ENCODE measurements at places on chromosomes 6 and 20. TPM values are rescaled to one million over a fixed set of nuclear protein-coding genes. Genes with fewer than 3 reads are reported as not detected.
A peak's percentile ranks its signal among the peaks of the same experiment; 100 is the strongest.

DNA sequence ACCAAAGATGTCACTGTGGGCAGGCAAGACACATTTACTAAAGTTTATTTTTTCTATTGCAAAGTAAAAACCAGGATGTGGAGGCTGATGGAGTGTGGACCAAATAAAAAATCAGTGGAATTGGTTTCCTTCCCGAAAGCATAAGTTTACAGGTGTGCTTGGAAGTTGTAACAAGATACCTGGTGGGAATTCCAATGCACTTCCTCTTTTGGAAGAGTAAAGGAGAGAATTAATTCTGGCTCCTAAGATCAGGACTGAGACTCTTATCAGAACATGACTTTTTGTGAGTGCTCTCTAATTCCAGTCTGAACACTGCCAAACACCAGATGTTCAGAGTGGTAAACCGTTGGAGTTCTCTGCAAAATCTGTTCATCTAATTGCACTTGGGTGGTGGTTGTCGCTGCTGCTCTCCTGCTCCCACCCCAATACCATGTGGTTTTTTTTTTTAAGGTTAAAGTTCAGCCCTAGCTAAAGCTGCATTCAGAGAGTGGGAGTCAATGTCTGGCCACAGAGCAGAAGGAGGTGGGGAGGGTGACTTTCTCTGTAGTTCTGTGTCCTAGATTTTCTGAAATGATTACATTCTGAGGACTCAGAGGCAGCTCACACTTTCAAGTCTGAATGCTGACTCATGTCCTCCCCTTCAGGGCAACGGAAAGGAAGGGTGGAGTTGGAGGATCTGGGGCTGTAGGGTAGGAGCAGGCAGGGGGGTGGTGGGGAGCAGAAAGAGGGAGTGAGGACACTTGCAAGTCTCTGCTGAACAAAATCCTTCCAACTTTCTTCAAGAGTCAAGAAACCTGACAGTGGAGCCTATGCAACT, 275.8 kb upstream of the PRDM1 start:
- DNase-seq = no peak

- DNase-seq = no peak
These were observed 100.5 kb downstream of the NRSN1 start for GRCh38 chr6:24226541-24226940.

- no peak for DNase-seq
These were observed 11.3 kb upstream of the PKHD1 start for GRCh38 chr6:52098721-52099120.

- no peak for DNase-seq
These were observed 53.8 kb downstream of the PRND start for GRCh38 chr20:4775322-4776078.

DNA sequence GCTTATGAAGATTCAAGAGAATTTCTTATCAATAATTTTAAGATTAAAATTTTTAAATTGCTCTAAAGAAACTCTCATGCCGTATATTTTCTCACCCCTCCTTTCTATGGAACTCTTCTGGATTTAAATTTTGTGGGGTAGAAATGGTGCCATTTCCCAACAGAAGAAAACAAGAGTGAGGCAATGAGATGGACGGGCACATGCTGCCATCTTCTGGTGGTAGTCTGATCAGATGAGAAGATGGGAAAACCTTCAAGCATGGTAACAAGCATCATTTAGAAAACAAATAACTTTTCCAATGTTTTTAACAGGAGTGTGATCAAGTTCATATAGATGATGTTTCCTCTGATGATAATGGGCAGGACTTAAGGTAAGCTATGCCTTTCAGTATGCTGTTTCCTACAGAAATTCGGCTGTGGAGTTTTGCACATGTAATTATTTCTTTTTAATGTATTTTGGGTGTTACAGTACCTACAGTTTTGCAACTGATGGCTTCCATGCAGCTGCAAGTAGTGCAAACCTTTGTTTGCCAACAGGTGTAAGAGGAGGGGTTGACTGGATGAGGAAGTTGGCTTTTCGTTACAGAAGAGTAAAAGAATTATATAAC, 271.4 kb downstream of the EYA4 start:
- no peak for DNase-seq

- no peak for DNase-seq
These were observed 252.2 kb upstream of the PDE10A start for GRCh38 chr6:165915022-165915770.

Gene AHI1
- 26.5 TPM for polyA plus RNA-seq

Gene AFG1L
- 9.5 TPM for polyA plus RNA-seq

DNA sequence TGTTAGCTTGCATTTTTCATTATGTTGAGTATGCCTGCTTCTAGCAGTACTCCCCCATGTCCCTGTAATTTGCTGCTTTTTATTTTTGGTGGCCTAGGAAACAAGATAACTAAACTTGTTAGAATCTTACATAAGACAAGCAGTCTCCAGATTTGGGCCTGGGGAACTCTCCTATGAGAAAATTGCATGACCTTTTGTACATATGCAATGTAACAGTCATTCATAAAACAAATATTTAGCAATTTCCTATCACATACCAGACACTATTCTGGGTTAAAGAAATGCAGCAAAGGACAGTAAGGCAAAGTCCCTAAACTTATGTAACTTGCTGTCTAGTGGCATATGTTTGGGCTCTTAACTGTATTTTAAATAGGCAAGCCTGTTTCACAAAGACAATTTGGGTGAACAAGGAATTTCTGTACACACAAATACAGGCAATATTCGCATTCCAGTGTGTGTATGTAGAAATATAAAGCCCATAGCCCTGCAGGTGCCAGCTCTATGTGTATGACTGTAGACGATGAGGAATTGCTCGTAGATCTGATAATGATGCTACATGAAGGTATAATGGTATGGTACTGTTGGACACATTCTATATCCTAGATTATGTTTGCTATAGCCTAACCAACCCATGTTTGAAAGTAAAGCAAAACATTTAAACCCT, 305.2 kb upstream of the CITED2 start:
- peak; percentile 10 for DNase-seq

- DNase-seq = no peak
These were observed 136.4 kb downstream of the EYA2 start for GRCh38 chr20:47031004-47031403.

GRCh38 chr6:43478008-43478372, 620 bp downstream of the TJAP1 start:
- peak; percentile 19 for DNase-seq

Gene TFAP2C
- polyA plus RNA-seq = 0.06 TPM

DNA sequence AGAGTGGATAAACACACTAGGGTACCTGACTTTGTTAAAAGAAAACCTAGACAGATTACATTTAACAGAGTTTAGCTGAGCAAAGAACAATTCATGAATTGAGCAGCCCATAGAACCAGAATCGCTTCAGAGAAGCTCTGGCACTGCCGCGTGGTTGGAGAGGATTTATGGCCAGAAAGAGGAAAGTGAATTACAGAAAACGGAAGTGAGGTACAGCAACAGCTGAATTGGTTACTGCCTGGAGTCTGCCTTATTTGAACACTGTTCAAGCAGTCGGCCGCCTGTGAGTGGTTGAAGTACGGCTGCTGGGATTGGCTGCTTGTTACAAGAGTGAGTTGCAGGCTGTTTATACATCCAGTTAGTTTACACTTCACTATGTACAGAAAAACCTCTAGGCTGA, 253.8 kb upstream of the CDYL start:
- DNase-seq = no peak

Gene CCDC170
- polyA plus RNA-seq = 1.6 TPM

Gene LRRC73
- 0.49 TPM for polyA plus RNA-seq

- no peak for DNase-seq
These were observed 75.0 kb upstream of the BLCAP start for GRCh38 chr20:37602634-37603033.

GRCh38 chr6:116397914-116398313, 27.2 kb downstream of the DSE start:
- no peak for DNase-seq

DNA sequence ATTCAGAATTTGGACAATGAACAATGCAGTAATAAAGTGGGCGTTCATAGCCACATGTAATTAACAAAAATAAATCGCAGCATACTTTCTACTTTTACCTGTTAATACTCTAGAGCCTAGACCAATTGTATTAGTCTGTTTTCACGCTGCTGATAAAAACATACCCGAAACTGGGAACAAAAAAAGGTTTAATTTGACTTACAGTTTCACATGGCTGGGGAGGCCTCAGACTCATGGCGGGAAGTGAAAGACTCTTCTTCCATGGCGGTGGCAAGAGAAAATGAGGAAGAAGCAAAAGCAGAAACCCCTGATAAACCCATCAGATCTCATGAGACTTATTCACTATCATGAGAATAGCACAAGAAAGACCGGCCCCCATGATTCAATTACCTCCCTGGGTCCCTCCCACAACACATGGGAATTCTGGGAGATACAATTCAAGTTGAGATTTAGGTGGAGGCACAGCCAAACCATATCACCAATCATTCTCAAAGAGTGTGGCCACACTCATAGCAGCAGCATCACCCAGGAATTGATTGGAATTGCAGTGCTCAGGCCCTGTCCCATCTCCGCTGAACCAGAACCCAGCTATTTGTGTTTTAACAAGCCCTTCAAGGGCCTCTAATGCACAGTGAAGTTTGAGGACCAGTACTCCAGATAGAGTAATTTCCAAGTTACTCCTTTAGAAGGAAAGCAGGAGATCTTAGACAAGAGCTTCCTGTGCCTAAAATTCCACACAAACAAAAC, 650.0 kb downstream of the KIF16B start:
- DNase-seq = no peak

DNA sequence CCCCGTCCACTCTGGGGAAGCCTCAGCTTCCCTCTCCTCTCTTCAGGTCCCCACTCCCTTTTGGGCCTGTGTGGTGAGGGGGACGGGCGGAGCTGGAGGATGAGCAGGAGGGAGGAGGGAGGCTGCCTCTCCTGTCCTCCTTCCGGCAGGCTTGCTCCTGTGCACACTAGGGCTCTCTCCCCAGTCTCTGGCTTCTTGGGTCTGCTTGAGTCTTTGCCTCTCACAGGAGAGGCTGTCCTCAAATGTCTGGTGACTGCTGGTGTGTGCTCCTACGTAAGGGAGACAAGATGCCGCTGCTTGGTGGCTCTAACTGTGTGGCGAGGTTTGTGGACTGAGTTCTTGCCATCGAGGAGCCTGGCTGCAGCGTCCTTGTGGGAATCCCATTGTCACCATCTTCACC, 8.8 kb upstream of the SMOC2 start:
- DNase-seq = no peak

DNA sequence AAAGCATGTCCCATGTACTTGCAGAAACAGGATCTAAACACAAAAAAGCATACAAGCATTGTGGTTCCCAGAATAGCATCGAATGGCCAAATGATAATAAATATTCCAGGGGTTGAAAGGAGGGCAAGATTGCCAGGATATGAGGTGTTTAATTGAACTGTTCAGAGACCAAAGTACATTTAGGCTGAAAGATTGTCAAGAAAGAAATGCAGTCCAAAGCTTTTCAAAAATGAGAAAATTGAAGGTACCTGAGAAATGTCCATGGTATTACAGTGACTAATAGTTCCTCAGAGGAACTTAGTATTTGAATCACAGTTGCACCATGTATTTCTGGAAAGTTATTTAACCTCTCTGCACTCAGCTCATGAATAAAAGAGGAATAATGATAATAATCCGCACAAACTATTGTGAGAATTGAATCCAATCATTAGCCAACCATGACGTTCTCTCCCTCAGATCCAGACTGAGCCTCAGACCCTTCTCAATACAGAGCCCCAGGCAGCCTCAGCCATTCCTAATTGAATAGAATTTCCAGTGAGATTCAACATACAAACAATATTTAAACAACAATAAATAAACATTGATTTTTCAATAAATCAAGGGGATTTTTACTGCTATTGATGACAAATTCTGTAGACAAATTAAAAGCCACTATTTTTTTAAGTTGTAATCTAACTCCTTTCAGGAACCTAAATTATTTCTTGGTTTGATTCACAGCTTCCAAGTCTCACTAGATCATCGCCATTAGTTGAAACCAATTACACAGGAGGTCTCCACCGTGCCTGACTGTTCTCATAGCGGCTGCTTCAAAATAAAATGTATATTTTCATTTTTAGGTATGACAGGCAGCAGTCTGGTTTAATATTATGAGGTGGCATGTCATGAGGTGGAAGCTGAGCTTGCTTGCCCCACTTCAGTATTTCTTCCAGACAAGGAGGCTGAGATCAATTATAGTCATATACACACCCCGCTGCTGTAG, 144.3 kb upstream of the TENT5A start:
- no peak for DNase-seq

GRCh38 chr20:35909176-35909575, 45.1 kb downstream of the SCAND1 start:
- no peak for DNase-seq

Gene TFAP2A
- 0.90 TPM for polyA plus RNA-seq

Gene SH3BGRL2
- polyA plus RNA-seq = 42.7 TPM

DNA sequence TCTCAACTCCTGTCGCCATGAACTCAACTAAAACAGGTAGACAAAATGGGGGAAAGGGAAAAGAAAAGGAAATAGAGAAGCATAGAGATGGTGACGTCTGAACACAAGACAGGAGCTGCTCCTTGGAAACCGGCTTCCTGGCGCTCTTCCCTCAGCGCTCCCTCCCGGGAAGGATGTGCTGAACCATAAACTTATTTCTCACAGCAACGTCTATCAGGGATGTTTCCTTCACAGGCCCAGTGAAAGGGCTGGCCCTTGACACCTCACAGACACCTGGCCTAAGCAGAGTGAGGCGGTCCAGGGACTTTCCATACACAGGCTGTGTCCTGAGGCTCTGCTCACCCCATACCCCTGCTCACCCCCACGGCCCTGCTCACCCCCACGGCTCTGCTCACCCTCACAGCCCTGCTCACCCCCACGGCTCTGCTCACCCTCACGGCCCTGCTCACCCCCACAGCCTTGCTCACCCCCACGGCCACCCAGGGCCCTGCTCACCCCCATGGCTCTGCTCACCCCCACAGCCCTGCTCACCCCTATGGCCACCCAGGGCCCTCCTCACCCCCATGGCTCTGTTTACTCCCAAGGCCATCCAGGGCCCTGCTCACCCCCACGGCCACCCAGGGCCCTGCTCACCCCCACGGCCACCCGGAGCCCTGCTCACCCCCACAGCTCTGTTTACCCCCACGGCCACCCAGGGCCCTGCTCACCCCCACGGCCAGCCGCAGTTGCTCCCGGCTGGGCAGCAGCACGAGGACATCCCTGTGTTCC, 653 bp downstream of the FRMD1 start:
- DNase-seq = no peak
